ENCODE measurements at places on chromosomes 13 and 19. TPM values are rescaled to one million over a fixed set of nuclear protein-coding genes. Genes with fewer than 3 reads are reported as not detected.

DNA sequence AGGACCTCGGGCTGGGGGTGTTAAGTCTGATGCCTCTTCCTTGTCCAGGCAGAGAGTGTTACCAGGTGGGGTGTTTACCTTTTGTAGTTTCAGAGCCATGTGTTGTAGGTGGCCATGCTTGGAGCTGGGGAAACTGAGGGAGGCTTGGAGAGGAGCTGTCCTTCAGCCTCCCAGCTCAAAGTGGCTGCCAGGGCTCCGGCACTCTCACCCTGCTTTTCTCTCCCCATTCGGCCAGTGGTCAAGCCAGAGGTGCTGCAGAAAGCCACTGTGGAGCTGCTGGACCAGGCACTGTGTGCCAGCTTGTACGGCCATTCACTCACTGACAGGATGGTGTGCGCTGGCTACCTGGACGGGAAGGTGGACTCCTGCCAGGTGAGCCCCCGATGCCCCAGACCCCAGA lies 17.4 kb downstream of the TIMM13 start:
- DNase-seq = no peak

- no peak for DNase-seq
These were observed 62.4 kb upstream of the KLHL1 start for GRCh38 chr13:70170689-70171088.

DNA sequence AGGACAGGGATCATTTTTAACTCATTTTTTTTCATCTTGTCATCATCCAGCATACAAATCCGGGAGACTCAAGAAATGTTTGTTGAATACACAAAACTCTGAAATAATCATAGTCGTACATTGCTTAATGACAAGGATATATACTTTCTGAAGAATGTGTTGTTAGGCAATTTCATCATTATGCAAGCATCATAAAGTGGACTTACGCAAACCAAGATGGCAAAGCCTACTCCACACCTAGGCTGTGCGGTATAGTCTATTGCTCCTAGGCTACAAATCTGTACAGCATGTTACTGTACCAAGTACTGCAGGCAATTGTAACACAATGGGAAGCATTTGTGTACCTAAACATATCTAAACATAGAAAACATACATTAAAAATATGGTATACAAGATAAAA lies 264.1 kb downstream of the TSHZ3 start:
- no peak for DNase-seq

GRCh38 chr13:59178344-59178743 lies 985.4 kb downstream of the DIAPH3 start:
- DNase-seq = no peak

- DNase-seq = no peak
These were observed 65.4 kb downstream of the VWA8 start for GRCh38 chr13:41895478-41895877.

GRCh38 chr13:113916330-113916815 lies 52.5 kb upstream of the GAS6 start:
- DNase-seq = no peak

DNA sequence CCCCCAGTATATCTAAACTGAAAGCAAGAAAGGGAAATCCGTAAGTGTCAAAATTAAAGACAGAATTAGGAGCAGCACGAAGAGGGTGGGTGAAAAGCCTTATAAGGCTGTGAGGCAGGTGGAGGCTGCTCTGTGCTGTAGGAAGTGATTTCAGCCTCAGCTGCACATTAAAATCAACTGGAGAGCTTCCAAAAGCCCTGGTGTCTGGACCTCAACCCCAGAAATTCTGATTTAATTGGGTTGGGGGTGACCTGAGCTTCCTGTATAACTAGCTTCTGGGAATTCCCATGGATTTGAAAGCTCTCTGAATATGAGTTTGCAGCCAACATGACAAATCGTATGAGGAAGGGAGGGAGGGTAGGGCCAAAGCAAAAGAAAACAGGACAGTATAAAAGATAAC lies 242.4 kb upstream of the TMTC4 start:
- no peak for DNase-seq

GRCh38 chr13:89097994-89098393 lies 1426.8 kb downstream of the SLITRK5 start:
- DNase-seq = no peak

GRCh38 chr19:1924320-1924961 lies 16.5 kb upstream of the CSNK1G2 start:
- DNase-seq = no peak

GRCh38 chr13:103371271-103371670 lies 305.1 kb upstream of the SLC10A2 start:
- no peak for DNase-seq

DNA sequence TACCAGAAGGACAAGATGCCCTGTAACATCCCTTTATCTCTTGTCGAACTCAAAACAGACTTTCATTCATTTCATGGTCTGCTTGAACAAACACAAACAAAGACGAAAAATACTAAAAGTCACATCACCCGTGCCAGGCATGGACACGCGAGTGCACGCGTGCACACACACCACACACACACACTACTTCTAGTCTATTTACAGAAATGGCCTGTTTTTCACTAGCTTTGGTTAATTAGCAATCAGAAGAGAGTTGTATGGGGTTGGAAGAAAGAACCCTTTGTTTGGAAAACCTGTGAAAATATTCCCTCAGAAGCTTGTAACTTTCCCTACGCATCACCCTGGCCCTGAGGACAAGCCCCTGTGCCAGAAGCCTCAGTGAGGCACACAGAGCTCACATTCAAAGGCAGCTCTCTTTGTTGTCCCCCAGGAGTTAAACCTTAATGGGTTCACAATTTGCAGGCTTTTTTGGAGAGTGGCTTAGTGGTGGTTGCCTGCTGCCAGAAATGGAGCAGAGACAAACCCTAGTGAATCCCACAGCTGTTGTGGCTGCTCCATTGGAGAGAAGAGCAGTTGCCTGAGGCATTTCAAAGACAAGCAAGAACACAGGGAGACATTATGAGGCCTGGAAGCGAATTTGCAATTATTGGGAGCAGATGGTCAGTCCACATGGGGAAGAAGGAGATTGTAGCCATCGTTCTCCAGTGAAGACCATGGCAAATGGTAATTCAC lies 55.9 kb downstream of the STARD13 start:
- DNase-seq = no peak

GRCh38 chr13:96992633-96993032 lies 1.6 kb downstream of the OXGR1 start:
- no peak for DNase-seq

DNA sequence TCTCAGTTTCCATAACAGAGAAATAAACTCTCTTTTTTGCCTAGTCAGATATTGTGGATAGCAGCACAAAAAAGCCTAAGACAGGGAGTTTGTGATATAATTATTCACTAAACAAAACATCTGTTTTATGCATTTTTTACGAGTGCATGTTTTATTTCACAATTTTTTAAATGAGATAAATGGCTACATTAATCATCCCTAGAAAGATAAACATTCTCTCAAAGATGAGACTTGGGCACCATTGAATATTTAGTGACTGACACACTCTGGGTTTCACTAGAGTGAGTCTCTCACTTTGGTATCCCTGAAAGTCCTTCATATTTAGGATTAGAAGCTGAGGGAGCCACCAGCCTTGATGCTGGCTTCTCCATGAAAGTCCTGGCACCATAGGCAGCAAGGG lies 74.3 kb upstream of the LRCH1 start:
- DNase-seq = no peak

DNA sequence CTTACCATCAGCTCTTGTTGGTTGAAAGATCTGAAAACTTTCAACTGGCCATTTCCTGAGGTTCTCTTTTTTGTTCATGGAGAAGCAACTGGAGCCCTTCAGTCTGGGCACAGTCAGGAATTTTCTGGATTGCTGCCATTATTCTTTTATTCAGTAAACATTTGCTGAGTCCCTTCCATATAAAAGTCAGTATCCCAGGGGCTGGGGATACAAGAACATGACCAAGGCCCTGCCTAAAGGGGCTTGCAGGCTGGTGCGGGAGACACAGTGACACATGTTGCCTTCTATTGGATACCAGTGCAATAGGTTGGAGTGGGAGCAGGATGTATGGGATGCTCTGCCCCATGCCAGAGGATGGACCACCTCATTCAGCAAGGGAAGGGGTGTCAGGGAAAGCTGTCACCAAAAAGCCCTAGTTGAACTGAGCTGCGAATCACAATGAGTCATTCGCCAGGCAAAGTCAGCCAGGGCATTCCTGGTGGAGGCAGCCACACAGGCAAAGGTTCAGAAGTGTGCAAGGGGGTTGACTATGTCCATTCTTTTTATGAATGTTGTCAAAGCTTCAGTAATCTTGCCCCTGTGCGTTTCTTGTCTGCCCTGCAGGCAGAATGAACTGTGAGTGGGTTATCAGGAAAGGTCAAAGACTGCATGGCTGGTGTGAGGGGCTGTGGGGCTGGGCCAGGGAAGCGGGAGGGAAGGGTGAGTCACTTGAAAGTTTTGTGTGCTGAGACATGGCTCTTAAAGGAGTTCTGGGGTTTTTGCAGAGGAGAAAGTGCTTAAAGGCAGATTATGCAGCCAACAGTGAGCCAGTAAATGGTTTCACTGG lies 395.9 kb downstream of the KCNRG start:
- DNase-seq = no peak

GRCh38 chr19:45999653-46000121 lies 4.4 kb downstream of the CCDC61 start:
- no peak for DNase-seq

DNA sequence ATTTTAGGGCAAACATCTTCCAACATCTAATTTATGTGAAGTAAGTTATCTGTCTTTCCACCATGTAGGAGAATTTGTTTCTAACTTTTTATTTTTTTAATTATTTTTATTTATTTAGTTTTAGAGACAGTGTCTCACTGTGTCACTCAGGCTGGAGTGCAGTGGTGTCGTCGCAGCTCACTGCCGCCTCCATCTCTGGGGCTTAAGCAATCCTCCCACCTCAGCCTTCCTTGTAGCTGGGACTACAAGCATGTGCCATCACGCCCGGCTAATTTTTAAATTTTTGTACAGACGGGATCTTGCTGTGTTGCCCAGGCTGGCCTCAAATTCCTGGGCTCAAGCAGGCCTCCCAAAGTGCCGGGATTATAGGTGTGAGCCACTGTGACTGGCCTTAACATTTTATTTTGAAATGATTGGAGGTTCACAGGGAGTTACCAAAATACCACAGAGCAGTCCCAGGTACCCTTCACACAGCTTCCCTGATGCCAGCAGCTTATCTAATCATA lies 58.8 kb downstream of the CELF5 start:
- no peak for DNase-seq

- DNase-seq = no peak
These were observed 18.9 kb upstream of the ZNRF4 start for GRCh38 chr19:5436106-5436947.

DNA sequence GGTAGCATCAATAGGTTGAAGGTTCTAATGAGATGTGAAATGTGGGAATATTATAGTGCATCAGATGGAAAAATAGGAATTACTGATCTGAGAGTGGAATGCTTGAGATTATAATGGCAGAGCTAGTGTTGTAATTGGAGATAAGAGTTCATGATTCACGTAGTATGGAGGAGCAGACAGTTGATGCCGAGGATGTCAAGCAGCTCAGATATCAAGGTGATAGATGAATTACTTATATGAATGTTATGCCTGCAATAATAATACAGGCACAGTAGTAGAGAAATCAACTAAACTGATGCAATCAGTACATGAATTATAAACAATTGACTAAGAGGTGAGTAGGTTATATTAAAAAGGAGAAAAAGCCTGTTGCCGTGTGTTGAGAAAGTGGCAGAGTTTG lies 793.2 kb upstream of the GPC6 start:
- DNase-seq = no peak

GRCh38 chr19:39677961-39678889 lies 22.5 kb downstream of the LGALS16 start:
- no peak for DNase-seq

DNA sequence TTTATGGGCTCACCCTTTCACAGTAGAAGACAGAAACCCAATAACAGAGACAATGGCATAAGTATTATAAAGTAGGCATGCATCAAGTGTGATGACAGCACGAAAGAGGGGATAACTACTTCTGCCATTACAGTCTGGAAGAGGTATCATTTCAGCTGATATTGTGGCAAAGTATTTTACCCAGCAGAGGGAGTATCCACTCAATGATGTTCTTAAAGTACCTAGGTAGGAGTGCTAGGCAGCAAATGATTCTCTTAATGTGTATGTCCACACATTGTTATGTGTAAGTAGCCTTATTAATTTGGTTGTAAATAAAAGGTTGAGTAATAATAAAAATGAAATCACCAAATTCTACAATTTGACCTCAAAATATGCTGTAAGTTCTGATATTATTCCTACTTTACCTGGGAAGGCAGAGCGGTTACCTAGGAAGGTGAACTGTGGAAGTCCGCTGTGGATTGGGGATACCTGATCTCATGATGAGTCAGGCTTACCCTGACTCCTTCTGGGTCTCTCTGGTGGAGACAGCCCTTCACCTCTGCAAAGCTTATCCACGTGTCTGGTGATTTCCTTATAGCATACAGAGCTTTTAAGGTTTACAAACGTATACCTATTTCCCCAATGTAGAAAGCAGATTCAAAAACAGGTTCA lies 4.1 kb upstream of the UBAC2 start:
- no peak for DNase-seq

DNA sequence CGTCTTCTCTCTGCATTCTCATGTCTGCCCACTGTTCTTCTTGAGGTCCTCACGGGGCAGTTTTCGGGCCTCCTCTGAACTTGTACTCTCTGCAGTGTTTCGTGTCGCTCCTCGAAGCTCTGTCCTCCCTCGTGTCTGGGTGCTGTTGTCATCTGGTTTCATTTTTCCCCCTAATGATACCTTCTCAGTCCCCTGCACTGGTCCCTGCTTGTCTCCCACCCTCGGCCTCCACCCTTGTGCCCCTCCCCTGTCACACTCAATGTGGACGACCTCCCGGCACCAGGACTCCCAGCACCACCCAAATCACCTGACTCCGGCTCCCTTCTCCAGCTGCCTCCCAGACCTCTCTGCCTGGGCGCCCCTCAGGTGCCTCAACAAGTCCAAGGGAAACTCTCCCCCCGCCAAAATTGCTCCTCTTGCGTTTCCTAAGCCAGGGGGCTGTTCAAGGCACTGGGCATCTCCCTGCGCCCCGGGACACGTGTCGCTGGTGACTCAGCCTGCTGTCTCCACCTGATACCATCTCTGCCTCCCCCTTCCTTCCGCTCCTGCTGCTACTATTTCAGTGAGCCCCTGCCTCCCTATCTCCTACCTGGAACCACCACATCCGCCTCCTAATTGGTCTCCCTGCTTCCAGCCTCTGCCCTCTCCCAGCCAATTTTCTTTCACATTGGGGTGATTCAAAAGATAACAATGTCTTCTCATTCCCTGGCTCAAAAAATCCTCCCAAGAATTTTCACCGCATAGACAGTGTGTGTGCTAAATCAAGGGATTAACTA lies 49.5 kb downstream of the RFX2 start:
- peak; percentile 70 for DNase-seq

GRCh38 chr19:8131517-8131916 lies 17.9 kb downstream of the FBN3 start:
- peak; percentile 87 for DNase-seq

- no peak for DNase-seq
These were observed 355.2 kb downstream of the KCNRG start for GRCh38 chr13:50370303-50370950.

GRCh38 chr19:33927789-33928457 lies 131.3 kb downstream of the KCTD15 start:
- DNase-seq = no peak

ZNF564 gene
- total RNA-seq = 6.5 TPM

KLK12 gene
- not detected for total RNA-seq

IFNL3 gene
- not detected for total RNA-seq

INAFM1 gene
- 31.1 TPM for total RNA-seq

ZNF71 gene
- total RNA-seq = 10.6 TPM

ZFP36 gene
- total RNA-seq = 30.2 TPM

NOVA2 gene
- total RNA-seq = 0.22 TPM

UHRF1 gene
- total RNA-seq = 15.7 TPM

SLC7A9 gene
- total RNA-seq = 0.35 TPM

IRGC gene
- total RNA-seq = not detected

CRX gene
- not detected for total RNA-seq

ZNF324 gene
- total RNA-seq = 12.6 TPM

NACC1 gene
- total RNA-seq = 45.2 TPM

EDNRB gene
- 0.12 TPM for total RNA-seq

ZNF714 gene
- 5.0 TPM for total RNA-seq
